Right lung (tissue), 10 donors: ENCODE measurements at places on chromosomes 3 and 15.

DNA sequence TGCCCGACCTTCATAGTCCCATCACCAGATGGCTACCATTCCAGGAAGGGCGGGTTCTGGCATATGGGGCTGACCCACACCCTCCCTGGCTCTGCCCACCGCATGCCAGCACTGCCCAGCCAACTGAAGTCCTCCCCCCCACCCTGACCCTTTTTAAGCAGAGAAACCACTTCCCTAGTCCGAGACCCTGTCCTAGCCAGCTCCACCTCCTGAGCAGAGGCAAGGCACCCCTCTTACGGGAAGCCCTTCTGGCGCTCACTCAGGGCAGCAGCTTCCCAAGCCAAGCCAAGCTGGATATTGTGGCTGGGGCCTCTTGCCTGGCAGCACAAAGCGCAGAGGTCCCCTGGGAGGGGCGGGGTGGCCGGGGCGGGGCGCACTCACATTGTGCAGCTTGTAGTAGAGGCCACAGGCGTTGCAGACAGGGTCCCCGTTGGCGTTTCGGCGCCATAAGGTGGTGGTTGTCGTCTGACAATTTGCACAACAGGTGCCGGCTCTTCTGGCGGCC, 11.5 kb downstream of the GATA2 start:
- DNase-seq: no peak

- DNase-seq: no peak
Observed at GRCh38 chr3:25831578-25831977, 41.7 kb downstream of the OXSM start.

DNA sequence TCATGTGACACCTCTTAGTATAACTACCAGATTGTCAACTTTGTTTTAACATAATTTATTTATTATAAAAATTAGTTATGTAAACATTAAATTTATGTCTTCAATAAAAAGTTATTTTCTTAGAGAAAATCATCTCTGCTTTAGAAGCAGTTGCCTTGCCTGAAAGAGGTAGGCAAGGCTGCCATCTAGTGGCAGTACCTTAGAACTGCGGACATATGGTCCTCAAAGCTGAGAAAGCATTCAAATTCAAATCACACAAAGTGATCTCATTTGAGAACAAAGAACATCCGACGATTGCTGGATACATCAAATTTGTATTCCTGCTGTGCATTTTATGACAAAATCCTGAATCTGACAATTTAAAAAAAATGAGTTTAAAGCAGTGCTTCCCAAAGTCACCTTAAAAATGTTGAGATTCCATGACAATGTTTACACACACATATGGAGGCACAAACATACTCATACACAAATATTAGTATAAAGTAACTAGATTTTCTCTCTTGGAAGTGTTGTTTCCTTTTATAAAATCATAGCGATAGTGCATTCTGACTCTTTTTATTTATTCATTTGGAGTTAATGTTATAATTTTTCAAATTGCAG, 617.4 kb downstream of the CADM2 start:
- peak; percentile 60 for DNase-seq

- DNase-seq: no peak
Observed at GRCh38 chr15:69358850-69359249, 55.3 kb upstream of the KIF23 start.

DNA sequence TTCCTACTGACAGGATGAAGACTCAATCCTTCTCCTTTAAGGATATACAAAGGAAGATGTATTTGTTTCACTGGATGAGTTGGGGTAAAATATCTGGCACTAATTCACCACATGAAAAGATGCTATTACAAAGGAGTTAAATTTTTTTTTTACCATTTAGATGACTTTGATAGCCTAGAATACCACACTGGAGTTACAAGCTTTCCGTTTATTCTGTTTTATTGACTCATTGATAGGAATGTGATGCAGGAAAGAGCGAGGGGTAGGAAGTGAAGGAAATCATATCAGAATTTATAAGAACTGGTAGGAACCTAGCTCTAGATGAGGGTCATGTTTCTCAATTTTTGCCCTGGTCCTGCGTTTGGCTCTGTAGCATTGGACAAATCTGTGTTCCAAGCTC, 427.2 kb downstream of the GRM7 start:
- no peak for DNase-seq

DNA sequence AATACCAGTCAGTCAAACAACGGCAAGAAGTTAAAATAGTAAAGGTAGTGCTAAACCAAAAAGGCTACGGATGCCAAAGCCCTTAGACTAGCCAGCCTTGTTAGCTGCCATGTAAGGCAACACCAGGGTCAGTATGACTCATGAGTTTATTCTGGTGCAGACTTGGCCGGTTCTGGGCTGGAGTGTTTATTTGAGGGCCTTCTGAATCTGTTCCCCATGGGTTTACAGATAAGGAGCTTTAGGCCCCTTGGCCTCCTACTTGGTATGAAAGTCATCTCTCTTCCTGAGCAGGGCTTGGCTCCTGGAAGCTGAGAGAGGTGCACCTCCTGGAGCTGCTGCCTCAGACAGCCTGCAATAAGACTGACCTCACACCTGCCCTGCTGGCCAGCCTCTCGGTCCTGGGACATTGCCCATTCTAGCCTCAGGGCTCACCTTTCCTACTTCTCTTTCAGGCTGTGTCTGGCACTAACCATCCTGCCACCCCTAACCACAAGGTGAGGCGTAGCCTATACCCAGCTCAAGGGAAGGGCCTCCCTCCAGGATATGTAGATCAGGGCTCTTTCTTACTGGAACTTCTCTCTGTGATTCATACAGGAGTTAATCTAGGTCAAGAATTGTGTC, 10.4 kb upstream of the RTP1 start:
- no peak for DNase-seq

- DNase-seq: no peak
Observed at GRCh38 chr3:112464264-112464663, 35.0 kb downstream of the BTLA start.

- no peak for DNase-seq
Observed at GRCh38 chr3:179181021-179181472, 32.9 kb downstream of the PIK3CA start.

GRCh38 chr3:136670166-136670565, 82.0 kb downstream of the STAG1 start:
- no peak for DNase-seq

DNA sequence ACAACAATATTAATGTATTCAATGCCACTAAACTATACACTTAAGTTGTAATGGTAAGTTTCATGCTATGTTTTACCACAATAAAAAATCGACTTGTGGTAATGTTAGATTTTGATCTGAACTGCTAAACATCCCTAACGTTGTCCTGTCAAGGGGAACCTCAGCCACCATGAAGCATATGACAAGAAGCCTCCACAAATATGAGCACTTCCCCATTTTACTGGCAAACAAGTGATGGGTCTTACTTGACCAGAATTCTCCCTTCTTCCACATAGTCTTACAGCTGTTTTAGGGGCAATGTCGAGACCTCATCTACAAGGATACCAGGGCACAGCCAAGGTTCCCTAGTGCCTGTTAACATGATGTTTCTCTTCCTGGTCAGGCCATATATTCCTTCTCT, 124.2 kb upstream of the ABI3BP start:
- DNase-seq: no peak

DNA sequence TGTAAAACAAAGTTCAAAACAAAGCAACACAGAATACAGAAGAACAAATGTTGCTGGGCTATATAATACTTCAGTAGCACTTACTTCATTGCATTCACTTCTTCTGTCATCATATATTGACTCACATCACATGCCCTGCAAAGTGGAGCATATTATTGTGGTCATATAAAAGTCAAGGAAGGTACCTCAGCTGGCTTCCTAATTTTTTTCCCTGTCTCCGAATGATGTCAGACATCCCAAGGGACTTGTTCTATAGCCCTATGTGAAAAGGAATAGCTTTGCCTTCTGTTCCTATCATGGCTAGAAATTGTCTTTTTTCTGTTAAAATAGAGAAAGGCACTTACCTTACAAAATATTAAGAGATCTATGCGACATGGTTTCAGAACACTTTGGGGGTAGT, 109.4 kb downstream of the LRTM1 start:
- DNase-seq: no peak

- DNase-seq: no peak
Observed at GRCh38 chr15:63312286-63312685, 34.9 kb downstream of the APH1B start.

- DNase-seq: no peak
Observed at GRCh38 chr15:32994810-32995424, 199.6 kb downstream of the FMN1 start.

DNA sequence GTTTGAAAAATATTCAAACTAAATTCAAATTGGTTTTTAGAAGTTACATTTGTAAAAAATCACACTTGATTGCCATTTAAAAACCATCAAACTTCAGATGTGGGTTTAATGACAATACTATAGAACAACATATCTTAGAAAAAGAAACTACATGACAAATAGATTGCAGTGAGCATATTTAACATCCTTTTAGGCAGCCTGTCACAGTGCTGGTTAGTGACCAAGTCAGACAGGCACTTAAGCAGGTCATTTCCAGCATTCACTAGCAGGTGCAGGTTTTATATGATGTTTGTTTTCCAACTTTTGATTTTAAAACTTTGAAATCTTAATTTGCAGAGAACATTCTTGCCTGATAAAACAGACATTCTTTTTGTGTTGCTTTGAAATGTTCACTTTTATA, 115.7 kb downstream of the MBNL1 start:
- no peak for DNase-seq

GRCh38 chr3:67245545-67245944, 247.4 kb downstream of the KBTBD8 start:
- DNase-seq: no peak
